Activated naive CD4-positive, alpha-beta T cell treated with anti-CD3 and anti-CD28 coated beads for 36 hours (primary cell): ENCODE measurements at places on chromosomes 16 and 17.

GRCh38 chr16:24539850-24540601 is 660 bp downstream of the RBBP6 start:
- peak; percentile 51 for DNase-seq

DNA sequence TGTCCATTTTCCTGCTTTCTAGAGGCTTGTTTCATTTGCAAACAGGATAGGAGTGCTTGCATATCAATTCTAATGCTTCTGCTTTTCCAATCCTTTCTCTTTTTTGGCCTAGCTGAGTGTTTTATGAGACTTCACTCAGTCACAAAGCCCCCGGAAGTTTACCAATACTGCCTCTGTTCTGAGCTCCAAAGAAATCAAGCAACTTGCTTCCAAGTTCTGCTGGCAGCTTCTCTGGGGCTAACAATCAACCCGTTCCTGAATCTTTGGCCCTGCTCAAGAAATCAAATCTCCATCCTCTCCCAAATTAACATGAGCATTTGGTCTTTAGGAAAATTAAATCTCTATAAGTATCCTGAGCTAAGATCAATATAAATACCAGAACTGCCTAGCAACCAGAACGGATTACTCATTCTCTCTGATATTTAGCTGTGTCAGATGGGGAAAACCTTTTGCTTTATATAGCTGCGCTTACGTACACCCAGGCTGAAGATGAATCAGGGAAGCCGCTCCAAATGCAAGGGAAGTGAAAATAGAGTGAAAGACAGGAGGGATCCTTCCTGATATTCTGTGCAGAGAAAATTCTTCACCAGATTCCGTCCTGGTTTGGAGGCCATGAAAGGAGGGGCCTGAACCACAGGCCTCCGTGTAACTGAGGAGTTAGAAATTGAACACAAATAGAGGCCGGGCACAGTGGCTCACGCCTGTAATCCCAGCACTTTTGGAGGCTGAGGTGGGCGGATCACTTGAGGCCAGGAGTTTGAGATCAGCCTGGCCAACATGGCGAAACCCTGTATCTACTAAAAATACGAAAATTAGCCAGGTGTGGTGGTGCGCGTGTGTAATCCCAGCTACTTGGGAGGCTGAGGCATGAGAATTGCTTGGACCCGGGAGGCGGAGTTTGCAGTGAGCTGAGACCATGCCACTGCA is 23.3 kb upstream of the GRB2 start:
- no peak for DNase-seq

- no peak for DNase-seq
Observed at GRCh38 chr16:15658149-15658548, 8.1 kb downstream of the NDE1 start.

- no peak for DNase-seq
Observed at GRCh38 chr16:84610376-84610775, 7.5 kb downstream of the COTL1 start.

- peak; percentile 75 for DNase-seq
Observed at GRCh38 chr17:82400830-82401229, 17.3 kb upstream of the HEXD start.

DNA sequence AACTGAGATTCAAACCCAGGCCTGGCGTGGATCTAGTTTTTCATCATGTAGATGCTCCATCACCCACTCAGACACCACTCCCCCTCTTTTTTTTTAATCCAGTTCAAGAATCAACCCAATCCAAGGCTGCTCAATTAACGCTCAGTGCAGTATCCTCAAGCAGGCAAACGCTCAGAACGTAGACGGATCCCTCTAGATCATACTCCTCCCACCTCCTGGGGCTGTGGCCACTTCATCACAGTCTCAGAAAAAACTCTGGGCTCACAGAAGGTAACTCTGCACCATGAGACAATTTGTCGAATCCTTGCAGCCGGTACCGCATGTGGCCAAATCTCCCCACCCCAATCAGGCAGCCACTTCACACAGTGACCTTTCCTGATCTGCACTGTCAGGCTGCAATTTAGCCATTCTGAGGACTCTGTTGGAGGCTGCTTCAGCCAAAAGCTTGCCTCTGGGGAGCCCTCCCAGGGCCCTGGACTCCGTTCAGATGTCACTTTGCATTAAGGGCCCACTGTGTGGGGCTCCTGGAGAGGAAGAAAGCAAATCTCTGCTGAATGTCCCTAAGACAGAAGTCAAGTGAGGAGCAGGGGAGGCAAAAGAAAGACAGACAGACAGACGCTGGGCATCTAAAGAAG is 183.5 kb downstream of the XYLT1 start:
- DNase-seq = no peak

GRCh38 chr17:59619035-59619297 is 729 bp upstream of the CLTC start:
- no peak for DNase-seq

GRCh38 chr17:32684087-32684958 is 192.6 kb downstream of the MYO1D start:
- DNase-seq = no peak

DNA sequence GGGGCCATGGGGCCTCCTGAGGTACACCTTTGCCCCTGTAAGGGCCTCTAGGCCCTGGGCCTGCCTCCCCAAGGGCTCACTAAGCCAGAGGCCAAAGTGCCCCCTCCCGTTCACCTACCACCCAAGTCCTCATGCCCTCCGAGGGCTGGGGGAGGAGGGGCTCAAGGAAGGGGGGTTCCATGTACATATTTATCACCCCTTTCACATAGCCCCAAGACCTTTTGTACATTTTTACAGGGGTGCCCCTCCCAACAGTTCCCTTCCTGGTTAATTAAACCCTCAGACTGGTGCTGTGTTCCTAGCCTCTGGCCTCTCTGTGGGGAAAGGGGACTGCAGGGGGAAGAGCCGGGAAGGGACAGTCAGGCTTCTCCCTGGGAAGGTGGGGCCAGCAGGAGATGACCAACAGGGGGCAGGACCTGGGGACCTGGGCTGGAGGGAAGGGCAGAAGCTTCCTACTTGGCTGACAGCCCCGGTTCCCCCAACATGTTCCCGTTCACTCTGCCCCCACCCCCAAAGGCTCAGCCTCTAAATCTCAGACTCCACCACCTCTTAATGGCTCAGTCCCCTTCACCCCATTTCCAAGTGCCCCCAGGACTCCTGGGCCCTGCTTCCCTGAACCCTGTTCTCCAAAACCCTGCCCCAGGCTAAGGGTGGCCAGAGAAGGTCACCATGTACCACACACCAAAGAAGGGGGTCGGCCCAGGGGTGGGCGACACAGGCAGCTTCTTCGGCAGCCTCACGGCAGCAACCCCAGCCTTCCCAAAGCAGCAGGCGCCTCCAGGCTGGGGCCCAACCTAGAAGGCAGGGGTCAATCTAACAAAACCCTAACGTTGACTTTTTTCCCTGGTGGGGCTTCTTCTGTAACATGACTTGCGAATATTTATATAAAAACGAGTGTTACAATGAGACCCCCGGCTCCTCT is 11.9 kb downstream of the FBRS start:
- DNase-seq = no peak

- DNase-seq = no peak
Observed at GRCh38 chr17:58210922-58211321, 8.1 kb downstream of the MKS1 start.

DNA sequence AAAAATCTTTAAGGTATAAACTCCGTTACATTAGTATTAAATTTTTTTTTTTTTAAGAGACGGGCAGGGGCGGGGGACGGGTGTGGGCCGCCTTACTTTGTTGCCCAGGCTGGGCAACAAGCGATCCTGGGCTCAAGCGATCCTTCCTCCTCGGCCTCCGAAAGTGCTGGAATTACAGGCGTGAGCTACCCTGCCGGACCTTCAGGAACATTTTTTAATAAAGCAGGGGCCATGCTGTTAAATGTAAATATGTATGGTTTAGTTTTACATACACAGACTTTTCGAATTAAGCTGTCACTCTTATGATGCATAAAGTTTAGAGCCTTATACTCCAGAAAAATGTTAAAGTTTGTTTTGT is 2.4 kb downstream of the PPM1D start:
- DNase-seq = no peak

- no peak for DNase-seq
Observed at GRCh38 chr16:14362774-14363371, 267.2 kb downstream of the PARN start.

- no peak for DNase-seq
Observed at GRCh38 chr17:13792314-13792713, 190.6 kb upstream of the HS3ST3A1 start.

- peak; percentile 58 for DNase-seq
Observed at GRCh38 chr17:32487473-32488176, 832 bp downstream of the CDK5R1 start.

DNA sequence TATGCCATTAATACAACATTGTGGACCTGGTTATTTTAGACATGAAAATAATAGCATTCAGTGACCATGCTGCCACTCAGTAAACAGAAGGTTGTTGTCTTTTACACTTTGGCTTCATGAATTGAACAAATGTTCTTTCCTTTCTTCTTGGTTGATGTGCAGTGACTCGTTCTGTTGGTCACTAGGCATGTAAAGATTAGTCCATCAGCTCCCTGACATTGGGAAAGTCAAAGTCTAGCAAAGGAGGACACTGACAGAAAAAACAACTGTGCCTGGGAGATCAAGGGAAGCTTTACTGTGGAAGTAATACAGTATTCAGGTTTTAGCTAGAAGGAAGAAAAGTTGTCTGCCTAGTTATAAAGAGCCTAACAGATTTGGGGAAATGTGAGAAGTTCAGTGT is 6.9 kb downstream of the KCNJ16 start:
- DNase-seq = no peak

- no peak for DNase-seq
Observed at GRCh38 chr17:76993651-76994050, 125.4 kb downstream of the MGAT5B start.

DNA sequence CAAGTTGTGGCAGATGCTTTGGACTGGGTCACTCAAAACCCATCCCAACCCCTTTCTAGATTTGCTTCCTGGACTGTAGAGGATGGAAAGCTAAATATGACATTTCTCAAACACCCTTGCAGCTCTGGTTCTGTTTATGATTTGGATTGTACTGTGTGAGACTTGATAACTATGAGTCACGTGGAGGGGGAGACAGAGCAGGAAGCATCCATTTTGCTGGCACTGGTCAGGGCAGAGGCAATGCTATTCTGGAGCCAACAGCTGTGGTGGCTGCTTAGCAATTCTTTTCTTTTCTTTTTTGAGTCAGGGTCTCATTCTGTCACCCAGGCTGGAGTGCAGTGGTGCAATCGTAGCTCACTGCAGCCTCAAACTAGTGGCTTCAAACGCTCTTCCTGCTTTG is 13.6 kb upstream of the TERF2 start:
- peak; percentile 33 for DNase-seq

DNA sequence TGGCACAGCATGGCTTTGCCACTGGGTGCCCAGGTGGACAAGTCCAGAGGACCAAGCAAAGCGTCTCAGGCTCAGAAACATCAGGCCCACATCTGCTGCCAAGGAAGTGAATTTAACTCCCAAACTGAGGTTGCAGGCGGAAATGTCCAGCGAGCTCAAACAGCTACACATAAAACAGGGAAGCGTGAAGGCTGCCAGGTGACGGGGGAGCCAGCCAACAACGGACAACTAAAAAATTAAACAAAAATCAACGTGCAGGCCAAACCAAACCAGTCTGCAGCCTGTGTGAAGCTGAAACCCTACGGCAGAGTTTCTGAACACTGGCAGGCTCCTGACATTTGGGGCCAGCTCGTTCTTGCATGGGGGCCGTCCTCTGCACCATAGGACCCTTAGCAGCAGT is 2.5 kb downstream of the TK1 start:
- no peak for DNase-seq

- no peak for DNase-seq
Observed at GRCh38 chr16:79823639-79824038, 223.1 kb upstream of the MAF start.

- no peak for DNase-seq
Observed at GRCh38 chr17:68199837-68200688, 47.8 kb upstream of the AMZ2 start.

DNA sequence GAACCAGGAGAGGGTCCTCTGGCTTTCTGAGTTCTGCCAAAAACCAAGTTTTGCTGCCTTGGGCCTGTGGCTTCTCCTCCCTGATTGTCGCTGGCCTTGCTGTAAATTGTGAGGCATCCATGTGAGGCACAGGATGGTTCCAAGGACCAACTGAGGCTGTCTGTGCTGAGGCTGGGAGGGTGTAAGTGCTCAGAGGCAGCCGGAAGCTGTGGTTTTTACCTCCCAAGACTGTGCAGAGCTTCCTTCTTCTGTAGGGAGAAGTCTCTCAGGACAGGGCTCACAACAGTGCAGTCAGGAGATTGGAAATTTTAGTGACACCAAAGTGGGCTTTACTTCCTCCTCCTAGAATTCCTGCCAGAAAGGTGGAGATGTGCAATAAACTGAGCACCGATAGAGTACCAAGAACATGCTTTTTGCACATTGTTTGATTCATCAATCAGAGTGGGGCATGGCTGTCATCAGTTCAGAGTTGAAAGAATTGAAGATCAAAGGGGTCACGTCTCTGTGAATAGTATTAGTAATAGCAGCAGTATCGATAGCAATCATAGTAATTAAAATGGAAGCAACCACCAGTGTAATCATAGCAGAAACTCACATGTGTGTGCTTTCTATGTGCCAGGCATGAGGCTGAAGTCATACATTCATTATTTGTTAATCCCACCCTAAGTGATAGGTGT is 467.1 kb downstream of the WWOX start:
- DNase-seq = peak; percentile 7

DNA sequence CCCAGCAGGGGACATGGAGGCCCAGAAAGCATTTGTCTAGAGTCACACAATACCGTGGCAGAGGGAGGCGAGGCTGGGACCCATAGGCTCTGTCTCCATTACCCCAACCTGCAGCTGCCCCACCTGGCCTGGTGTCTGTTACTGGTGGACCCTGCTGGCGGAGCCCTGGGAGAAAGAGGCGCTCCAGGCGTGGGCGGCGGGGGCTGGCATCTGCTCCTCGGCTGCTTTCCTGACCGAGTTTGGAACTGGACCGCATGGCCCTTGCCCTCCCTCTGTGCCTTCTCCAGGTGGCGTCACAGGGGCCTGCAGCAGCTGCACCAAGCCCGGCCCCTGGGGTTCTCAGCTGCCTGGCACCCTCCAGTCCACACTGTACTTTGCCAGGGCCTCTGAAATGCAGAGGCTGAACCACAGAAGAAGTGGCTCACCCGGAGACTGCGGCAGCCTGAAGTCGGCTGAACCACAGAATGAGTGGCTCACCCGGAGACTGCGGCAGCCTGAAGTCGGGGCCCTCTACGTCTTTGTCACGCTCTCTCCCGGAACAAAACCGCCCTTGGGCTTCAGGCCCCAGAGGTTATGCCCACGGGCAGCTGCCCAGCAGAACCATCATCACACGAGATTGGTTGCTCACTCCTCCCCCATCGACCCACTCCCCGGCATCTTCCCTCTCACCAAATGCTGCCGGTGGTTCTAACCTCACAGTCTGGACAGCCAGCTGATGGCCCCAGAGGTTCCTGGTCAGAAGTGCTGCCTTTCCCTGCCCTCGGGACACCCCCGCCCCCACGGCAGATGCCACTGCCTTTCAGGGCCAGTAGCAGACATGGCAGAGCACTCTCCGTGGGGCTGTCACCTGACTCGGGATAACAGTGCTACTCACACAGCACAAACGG is 20.2 kb downstream of the CBFA2T3 start:
- no peak for DNase-seq

DNA sequence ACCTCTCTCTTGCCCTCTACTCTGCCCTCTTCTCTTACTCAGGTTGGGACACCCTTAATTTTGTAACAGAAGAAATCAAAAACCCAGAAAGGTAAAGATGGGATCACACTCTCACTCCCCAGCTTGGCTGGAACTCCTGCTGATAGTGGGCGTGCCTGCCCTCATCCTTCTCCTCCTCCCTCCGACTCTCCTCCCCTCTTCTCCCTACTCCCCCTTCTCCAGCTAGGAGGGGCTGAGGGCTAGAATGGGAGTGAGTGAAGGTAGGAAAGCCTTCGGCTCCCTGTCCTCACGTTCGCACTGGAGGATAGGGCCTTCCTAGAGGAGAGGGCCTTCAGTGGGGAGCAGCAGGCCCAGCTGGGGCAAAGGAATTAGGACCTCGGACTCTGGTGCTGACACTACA is 20.3 kb downstream of the SLC7A6OS start:
- DNase-seq = no peak
